ENCODE measurements at places on chromosomes 7 and 10.

- DNase-seq = peak; percentile 83
Measured at GRCh38 chr10:6917125-6917524, 337.0 kb upstream of the PRKCQ start.

DNA sequence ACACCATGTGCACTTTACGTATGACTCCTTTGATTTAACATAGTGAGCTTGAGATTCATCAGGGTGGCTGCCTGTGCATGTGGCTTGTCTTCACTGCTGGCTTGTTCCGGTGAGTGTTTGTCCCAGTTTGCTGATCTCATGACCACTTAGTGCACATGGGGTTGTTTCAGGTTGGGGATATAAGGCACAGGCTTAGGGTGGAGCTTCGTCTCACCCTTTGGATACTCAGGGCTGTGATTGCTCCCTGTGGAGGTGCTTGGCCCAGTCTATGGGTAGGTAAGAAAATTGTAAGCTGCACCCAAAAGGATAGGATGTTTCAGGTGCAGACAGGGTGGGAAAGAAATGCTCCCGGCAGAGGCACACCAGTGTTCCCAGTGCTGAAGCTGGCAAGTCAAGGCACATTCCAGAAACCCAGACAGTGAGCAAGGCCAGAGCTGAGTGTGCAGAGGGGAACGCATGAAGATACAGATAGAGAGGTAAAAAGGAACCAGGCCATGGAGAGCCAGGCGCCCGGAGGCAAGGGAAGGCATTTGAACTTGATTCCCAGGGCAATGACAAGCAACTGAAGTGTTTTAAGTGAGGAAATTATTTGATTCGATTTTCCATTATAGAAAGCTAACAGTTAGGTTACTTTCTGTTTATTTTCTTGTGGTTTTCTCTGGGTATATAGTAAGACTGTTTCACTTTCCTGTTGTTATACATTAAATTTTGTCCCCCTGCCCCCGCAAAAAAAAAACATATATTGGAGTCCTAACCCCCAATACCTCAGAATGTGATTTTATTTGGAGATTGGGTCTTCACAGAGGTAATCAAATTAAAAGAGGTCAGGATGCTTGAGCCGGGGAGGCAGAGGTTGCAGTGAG lies 289.8 kb upstream of the KLF6 start:
- no peak for DNase-seq

DNA sequence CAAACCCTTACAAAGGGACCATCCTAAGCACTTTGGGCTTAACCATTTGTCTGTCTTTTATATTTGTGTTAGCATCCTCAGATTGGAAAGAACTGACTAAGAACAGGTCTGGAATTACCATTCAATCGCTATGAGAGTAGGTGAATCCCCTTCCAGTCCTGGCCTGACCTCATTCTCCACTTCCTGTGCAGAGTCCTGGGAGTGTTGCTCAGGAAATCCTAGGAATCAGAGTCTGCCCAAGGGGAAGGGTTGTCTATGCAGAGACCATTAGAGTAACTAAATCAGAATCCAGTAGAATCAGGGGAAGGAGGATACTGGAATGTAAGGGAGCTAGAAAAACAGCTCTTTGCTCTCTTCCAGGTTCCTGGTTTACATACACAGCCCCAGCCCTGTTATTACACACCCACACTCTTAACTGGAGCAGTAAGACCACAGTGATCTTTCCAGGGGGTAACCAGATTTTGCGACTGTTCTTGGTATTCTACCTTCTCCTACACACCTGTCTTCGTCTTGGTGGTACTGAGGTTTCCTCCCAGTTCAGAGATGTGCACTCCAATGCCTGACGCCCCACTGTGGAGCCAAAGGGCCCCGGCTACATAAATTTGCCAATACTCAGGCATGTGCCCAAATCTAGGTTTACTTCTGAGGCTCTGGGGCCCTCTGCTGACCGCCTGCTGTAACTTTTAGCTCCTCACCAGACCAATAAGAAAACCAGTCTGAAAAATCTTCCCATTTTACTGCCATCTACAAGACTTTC lies 103.7 kb downstream of the RNF216 start:
- DNase-seq = peak; percentile 78

GRCh38 chr7:130446259-130446658 lies 5.4 kb upstream of the CEP41 start:
- peak; percentile 16 for DNase-seq

DNA sequence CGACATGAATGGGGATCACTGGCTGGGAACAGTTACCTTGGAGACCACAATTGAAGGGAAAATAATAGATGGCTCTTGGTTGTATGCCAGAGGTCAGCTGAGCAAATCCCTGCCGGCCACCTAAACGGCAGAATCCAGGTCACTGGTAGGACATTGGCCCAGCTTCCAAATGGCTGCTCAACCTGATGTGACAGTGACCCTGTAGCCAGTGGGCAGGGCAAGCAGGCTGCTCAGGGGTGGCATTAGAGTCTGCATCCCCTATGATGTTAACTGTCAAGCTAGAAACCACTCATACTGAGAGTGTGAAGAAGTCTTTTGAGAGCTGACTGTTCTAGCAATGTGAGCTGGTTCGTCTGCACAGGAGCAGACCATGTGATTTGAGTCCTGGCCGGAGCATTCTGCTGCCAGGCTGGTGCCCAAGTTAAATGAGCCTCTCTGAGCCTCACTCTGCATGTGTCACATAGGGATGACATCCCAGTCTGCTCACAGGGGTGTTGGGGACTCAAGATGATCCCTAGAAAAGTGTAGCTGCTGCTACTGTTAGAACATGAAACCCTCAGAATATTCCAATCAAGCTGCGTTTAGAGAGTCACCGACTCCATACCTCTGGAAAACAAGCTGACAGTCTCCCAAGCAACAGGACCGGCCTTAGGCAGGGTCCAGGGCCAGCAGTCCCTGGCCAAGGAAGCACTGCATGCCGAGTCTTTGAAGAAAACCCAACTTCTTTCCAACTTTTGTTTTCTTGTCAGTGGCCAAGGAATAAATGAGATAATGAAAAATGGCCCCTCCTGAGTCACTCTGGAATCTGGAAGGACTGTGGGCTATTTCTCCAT lies 69.7 kb downstream of the VWA2 start:
- no peak for DNase-seq
